ENCODE measurements at places on chromosomes 2 and 18. TPM values are rescaled to one million over a fixed set of nuclear protein-coding genes. Genes with fewer than 3 reads are reported as not detected.

Gene SDC1
- 0.19 TPM for total RNA-seq

Gene RNF181
- total RNA-seq = 106 TPM

- peaks cover 2% of the 10 kb centered on the region for H3K36me3 ChIP-seq
- no peak overlapping the region for H3K4me3 ChIP-seq
- DNase-seq = no peak
- no peak overlapping the region for H3K27ac ChIP-seq
Measured at GRCh38 chr2:9673914-9674481, 43.2 kb upstream of the YWHAQ start.

DNA sequence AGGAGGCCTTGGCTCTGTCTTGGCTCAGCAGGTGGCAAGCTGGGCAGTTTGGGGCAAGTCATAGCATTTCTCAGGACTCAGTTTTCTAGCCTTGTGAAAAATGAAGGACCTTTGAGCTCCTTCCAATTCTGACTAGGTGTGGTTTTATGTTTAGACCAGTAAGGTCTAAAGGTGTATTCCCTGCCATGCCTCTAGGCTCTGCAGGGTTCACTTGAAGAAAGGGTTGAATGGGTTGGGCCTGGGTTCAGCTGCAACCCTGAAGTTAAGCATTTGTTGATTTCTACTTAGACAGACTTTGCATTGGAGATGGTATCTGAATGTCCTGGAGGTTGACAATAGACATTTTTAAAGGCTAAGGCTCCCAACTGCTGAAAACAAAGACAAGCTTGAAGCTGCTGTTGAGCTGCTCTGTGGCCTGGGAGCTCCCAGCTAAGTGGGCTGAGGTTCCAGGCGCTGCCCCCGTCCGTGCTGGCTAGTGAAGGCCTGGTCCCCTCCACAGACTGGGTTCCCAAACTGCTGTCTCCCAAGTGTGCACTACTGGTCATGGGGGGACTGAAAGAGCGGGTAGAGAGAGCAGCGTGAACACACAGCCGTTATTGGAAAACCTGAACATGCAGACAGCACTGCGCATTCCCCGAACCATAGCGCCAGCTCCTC, 100.7 kb upstream of the SMAD7 start:
- H3K36me3 ChIP-seq = peaks cover 3% of the 10 kb centered on the region
- H3K4me1 ChIP-seq = peaks cover 31% of the 10 kb centered on the region
- no peak for DNase-seq
- no peak overlapping the region for H3K4me3 ChIP-seq

DNA sequence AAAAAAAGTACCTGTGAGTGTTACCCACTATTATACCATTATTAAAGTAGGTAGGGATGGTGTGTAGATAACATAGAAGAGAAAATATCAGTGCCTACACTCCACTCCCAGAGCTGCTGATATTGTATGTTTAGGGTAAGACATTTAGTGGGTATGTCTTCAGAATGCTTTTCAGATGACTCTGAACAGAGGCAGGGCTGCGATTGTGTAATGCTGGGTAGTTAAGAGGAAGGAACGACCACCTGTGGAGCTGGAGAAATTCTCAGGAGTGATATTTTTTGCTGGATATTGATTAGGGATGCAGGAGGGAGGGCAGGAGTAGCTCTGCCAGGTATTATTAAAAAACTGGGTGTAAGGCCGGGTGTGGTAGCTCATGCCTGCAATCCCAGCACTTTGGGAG, 2.8 kb downstream of the CNOT11 start:
- peak overlapping the region; percentile 5 for H3K4me3 ChIP-seq
- peak overlapping the region; percentile 4 for H3K27ac ChIP-seq
- DNase-seq = no peak
- peaks cover 60% of the 10 kb centered on the region for H3K4me1 ChIP-seq
- peaks cover 48% of the 10 kb centered on the region for H3K36me3 ChIP-seq

DNA sequence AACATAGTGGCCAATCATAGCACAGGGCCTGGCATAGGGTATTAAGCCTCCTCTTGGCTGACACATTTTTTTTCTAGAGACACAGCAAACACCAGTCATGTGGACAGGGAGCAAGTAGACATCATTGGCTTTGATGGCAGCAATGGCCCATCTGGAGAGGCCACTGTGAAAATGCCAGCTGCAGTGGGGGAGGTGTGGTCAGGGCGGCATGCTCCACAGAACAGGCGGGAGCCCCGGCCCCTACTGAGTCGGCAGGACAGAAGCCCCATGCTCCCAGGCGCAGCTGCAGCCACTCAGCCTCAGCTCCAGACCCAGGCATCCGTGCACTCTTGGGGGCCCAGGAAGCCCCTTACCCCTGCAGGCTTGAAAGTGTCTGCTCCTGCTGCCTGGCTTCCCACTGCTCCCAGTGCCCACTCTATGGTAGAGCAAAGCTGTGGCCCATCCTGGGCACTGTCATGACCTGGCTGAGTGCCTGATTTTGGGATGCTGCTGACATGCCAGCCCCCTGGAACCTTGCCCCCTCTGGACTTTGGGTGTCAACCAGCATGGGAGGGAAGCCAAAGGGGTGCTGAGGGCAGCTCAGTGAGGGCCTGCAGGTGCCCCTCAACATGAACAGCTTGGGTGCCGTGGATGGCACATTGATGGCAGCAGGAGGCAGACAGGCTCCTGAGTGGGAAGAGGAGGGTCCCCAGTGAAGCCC, 23.3 kb upstream of the UBE2F start:
- H3K4me1 ChIP-seq = peaks cover 65% of the 10 kb centered on the region
- H3K27me3 ChIP-seq = no peaks in the 10 kb centered on the region
- no peak for DNase-seq
- H3K27ac ChIP-seq = peak overlapping the region; percentile 98
- no peak overlapping the region for H3K4me3 ChIP-seq
- peaks cover 47% of the 10 kb centered on the region for H3K36me3 ChIP-seq

Data from activated CD4-positive, alpha-beta T cell treated with anti-CD3 and anti-CD28 coated beads, Interleukin-2, amount 10 ng/mL, durations not matched to agents 7 days and 5 days (primary cell).